ENCODE measurements at places on chromosomes 16 and 17. TPM values are rescaled to one million over a fixed set of nuclear protein-coding genes. Genes with fewer than 3 reads are reported as not detected.
A peak's percentile ranks its signal among the peaks of the same experiment; 100 is the strongest.

DNA sequence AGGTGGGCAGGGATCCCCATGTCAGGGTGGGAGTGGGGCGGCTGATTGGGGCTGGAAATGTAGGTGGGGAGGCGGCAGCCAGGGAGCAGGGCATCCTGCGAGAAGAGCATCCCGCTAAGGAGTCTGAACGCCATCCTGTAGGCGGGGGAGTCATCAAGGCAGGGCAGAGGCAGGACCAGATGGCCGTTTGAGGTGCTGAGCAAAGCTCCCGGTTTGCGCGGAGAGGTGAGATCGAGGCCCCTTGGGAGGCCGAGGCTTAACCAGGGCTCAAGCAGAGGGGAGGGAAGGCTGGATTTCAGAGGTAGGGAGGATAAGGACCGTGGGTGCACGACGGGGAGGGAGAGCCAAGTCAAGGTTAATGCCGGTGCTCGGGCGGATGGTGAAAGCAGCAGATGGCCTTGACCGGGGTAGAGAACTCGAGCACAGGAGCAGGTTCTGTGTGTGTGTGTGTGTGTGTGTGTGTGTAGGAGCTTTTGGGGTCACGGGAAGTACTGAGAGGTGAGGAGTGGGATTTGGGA lies 472 bp upstream of the NME2 start:
- no peak for DNase-seq
- H3K36me3 ChIP-seq: peaks cover 50% of the 10 kb centered on the region
- H3K4me1 ChIP-seq: peaks cover 4% of the 10 kb centered on the region
- H3K27ac ChIP-seq: no peak overlapping the region
- H3K4me3 ChIP-seq: peak overlapping the region; percentile 96

- no peaks in the 10 kb centered on the region for H3K4me1 ChIP-seq
- peak overlapping the region; percentile 82 for H3K27ac ChIP-seq
- no peaks in the 10 kb centered on the region for H3K36me3 ChIP-seq
- H3K27me3 ChIP-seq: no peaks in the 10 kb centered on the region
- no peak for DNase-seq
Measured at GRCh38 chr17:9371019-9371418, 204.6 kb downstream of the STX8 start.

DNA sequence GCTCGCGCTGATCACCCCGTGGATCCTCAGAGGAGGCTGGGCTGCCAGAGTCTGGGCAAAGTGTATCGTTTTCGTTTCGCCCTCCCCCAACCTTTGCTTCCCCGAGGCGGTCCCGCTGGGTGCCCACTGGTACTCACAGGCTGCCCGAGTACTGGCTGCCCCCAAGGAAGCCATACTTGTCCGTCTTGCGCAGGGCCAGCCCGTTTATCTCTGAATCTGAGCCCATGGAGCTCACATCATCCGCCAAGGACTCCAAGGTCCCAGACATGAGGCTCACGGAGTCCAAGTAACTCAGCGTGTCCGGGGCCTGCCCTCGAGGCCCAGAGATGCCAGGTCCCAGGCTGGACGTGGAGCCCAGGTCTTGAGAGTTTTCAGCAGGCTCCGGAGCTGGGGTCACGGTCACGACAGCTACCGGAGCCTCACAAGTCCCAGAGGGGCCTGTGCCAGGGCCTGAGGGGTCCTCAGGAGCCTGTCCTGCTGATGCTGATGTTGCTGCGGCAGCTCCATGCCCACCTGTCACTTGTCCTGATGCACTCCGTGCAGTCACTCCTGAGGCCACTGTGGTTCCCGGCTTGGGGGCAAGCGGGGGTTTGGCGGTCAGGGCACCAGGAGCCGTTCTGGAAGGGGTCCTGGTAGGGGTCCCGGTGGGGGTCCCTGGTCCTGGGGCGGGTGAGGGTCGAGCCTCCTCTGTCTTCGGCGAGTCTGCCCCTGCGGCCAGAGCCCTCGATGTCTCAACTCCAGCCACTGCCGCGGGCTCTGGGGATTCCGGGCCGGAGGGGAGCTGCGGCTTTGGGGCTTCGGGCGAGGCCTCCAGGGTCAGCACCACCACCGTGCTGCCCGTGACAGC lies 980 bp downstream of the TBC1D10B start:
- H3K4me3 ChIP-seq: peak overlapping the region; percentile 93
- H3K4me1 ChIP-seq: peaks cover 7% of the 10 kb centered on the region
- peak; percentile 73 for DNase-seq
- no peaks in the 10 kb centered on the region for H3K27me3 ChIP-seq
- H3K36me3 ChIP-seq: peaks cover 18% of the 10 kb centered on the region
- peak overlapping the region; percentile 1 for H3K27ac ChIP-seq

DNA sequence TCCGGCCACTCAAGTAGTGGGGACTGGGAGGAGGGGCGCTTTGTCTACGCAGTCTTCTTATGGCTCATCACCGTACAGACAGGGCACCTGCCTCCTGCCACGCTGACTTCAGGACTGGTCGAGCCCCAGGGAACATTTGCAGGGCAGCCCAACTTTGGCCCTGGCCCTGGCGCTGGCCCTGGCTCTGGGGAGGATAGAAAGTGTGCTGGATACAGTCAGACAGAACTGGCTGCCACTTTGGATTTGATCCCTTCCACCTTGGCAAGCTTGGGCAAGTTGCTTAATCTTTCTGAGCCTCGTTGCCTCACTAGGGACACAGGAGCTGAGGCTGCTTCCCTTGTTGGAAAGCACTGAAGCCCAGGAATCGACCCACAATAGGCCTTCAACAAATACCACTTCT lies 13.6 kb downstream of the LGALS9 start:
- H3K27ac ChIP-seq: no peak overlapping the region
- no peak for DNase-seq
- no peaks in the 10 kb centered on the region for H3K27me3 ChIP-seq
- H3K36me3 ChIP-seq: no peaks in the 10 kb centered on the region
- H3K4me1 ChIP-seq: no peaks in the 10 kb centered on the region

DNA sequence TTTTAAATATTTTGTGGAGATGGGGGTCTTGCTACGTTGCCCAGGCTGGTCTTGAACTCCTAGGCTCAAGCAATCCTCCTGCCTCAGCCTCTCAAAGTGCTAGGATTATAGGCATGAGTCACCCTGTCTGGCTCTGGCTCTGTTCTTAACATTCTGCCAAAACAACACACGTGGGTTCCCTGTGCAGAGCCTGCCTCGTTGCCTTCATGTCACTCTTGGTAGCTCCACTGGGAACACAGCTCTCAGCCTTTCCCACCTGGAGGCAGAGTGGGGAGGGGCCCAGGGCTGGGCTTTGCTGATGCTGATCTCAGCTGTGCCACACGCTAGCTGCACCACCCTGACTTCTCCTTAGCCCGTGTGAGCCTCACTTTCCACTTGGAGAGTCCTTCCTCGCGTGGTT lies 19.3 kb downstream of the CRISPLD2 start:
- peaks cover 3% of the 10 kb centered on the region for H3K4me1 ChIP-seq
- H3K36me3 ChIP-seq: no peaks in the 10 kb centered on the region
- DNase-seq: no peak
- H3K27ac ChIP-seq: no peak overlapping the region
- H3K4me3 ChIP-seq: no peak overlapping the region

MYH8 gene
- total RNA-seq: not detected
